ENCODE measurements at places on chromosomes 16 and 17.

GRCh38 chr17:62565817-62566216 is 61.7 kb upstream of the MRC2 start:
- DNase-seq: no peak

GRCh38 chr16:60811657-60812056 is 1224.6 kb downstream of the CDH8 start:
- DNase-seq: no peak

- DNase-seq: no peak
Measured at GRCh38 chr16:27471661-27472060, 69.7 kb downstream of the IL21R start.

DNA sequence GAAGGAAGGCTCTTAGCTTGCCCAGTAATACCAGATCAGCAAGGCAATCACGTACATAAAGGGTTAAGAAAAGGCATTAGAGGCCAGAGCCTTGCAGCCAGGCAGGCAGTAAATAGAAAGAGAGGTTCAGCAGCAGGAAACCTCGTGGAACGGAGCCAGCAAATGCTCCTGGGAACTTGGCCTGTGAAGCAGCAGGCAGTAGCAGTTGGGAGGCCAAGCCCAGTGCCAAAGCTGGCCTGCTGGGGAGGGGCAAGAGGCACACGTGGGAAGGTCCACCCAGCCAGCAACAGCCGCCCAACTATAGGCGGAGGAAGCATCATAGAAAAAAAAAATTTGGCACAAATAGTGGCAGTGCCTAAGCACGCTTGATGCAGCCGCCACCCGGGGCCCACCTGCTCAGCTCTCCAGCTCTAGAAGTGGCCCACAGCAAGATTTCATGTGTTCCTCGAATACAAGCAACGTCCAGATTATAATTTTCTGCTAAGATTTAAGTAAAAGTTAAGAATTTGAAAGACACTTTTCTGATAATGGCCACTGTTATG is 2339.5 kb downstream of the TP53TG3F start:
- no peak for DNase-seq

- no peak for DNase-seq
Measured at GRCh38 chr16:76650582-76650981, 373.4 kb downstream of the CNTNAP4 start.

DNA sequence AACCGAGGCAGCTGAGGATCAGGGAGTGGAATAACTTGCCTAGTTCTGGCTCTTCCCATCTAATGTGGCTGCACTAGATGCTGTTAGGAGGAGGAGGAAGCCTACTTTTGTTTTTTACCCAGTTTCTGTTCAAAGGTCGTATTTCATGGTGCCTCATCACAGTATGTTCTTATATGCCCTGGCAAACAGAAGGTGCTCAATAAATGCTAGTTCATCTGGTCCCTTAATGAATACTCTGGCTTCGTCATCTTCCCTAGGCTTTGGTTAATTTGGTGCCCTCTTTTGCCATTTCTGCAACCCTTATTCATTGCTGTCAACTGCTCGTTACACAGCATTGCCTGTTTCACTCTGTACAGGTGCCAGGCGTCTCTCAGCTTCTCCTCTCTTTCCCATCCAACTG is 151.7 kb downstream of the WWOX start:
- no peak for DNase-seq

DNA sequence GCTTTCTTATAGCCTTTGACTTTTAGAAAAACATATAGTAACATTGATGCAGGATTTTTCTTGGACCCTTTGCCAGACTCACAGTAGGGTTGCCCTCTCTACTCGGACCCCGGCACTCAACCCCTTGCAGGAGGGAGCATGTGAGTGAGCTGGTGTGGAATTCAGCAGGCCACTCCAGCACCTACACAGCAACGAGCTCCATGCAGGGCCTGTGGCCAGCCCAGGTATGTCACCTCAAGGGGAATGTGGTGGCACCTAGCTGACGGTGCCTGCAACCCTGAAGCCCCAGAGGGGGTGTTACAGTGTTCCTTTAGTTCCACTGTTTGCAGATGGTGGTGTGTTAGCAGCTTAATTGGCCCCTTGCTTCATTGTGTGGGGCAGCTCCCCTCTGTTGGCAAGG is 414.9 kb downstream of the KCNJ2 start:
- no peak for DNase-seq

DNA sequence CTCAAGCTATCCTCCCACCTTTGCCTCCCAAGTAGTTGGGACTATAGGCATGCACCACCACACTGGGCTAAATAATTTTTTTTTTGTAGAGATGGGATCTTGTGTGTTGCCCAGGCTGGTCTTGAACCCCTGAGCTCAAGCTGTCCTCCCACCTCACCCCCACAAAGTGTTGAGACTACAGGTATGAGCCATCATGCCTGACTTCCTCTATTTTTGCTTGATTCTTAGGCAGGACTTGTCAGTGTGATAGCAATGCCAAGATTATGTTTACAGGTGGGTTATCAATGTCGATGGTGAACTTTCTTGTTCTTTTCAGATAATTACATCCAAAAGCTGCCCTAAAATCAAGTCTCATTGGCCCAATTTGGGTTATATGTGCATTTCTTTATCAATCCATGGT is 96.9 kb downstream of the HS3ST4 start:
- DNase-seq: no peak

- no peak for DNase-seq
Measured at GRCh38 chr16:57118461-57119084, 26.2 kb downstream of the CPNE2 start.

- DNase-seq: no peak
Measured at GRCh38 chr16:67731753-67732095, 12.6 kb upstream of the GFOD2 start.

DNA sequence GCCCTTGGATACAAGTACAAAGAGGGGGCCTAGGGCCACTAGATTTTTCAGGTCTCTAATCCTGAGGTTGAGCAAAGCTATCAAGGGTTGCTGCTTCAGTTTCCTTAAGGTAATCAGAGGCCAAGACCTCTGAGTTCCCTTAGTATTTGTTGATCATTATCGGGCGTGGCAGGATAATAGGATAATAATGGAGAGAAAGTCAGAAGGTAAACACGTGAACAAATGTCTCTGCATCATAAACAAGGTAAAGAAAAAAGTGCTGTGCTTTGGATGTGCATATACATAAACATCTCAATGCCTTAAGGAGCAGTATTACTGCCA is 41.5 kb upstream of the YPEL2 start:
- no peak for DNase-seq
